ENCODE measurements at places on chromosomes 4 and X.

DNA sequence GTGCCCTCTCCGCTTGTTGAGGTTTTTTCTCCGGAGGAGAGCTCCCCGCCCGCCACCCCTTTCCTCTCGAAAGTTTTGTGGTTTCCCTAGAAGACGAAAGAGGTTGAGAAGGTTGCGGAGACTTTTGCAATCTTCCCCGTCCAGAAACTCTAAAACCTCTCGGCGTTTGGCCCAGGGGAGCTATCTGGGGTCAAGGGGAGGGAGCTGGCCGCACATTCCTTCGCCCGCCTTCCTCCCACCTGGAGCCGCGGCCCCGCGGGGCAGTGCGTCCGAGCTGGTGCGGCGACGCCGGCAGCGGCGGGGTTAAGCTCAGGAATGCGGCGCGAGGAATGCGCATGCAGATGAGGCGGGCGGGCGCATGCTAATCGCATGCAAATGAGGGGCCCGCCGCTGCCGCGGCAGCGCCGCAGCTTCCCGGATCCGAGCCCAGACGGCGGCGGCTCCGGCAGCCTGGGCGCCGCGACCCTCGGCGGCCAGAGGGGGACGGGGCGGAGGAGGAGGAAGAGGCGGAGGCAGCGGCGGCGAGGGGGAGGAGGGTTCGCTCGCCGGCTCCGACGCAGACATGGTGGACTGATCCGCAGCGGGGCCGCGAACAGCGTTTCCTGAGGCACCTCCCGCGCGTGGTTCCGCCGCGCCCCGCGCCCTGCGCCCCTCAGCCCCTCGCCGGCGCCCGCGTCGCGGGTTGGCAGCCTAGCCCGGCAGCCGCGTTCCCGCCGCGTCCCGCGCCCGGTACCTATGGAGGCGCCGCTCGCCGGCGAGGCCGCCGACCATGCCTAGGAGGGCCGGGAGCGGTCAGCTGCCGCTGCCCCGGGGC, at the start of gene WWC2:
Gene WWC2 (plus strand): TSS at position 535 of the 814 bp plus-strand sequence. CDS start 235 bp downstream, at position 770.
- DNase-seq, result peak; percentile 56

DNA sequence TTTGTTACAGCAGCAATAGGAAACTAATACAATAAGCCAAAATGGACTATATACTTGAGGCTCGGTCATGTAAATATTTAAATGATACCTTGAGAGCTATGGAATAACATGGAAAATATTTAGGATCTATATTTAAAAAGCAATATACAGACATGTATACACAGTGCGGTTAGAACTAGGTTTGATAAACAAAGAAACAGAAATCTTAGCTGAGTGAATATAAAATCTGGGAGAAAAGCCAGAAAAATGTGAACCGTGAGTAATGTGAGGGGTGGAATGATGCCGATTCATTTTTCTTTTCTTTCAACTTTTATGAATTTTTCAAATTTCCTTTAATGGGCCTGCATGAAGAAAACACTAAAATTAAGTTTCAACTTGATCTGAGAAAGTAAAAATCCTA, 104.1 kb downstream of the ATXN3L start:
- DNase-seq, result no peak

GRCh38 chrX:122565952-122566351, 618.1 kb upstream of the GRIA3 start:
- no peak for DNase-seq

DNA sequence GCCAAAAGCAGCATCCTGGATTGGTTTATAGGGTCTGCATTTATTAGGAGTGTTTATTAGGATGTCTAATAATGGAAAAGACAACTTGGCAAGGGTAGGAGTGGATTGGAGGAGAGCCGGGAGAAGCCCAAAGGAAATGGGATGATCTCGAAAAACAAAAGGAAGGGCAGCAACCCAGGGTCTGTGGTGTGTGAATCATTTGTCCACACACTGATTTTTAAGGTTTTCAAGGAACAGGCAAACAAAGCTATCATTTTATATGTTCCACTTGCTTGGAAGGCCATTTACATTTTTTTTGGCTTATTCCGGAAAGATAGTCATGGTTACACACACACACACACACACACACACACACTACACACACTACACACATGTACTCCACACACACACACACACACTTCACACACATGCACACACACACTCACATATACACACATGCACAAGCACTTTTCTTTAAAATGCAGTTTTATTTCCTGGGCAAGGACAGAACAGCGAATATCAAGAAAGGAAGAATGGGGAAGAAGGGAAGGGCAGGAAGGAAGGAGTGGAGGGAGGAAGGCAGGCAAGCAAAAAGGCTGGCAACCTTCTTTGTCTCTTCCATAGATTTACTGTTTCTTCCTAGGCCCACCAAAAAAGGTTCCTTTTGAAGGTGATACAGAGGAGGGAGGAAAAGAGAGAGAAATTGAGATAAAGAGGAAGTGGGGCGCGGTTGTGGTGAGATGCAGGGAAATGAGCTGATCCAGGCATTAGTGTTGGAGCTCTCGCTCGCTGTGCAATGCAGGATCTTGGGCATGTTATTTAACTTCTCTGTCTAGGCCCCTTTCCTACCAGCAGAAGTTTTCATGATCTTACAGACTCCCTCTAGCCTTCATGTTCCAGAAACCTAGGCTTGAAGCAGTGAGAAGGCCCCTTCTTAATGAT, 88.6 kb upstream of the MAML3 start:
- no peak for DNase-seq

DNA sequence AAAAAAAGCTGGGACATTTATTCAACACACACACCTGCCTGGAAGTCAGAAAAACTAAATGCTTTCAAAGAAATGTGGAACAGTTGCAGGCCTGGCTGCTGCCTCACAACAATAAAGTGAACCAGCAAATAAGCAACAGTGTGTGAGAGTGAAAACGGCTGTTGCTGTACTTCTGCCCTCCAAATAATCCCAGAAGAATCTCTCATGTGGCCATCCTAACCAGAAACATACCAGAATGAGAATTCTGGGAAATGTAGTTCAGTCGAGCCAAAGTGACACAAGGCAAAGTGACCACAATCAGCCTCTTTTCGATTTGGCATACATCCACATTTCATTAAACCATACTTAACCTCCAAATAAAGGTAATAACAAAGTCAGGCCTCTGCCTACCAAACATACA, 204.5 kb downstream of the SLC7A11 start:
- no peak for DNase-seq
